Activated naive CD4-positive, alpha-beta T cell treated with anti-CD3 and anti-CD28 coated beads, Interleukin-2, amount 10 ng/mL, durations not matched to agents 7 days and 5 days (primary cell): ENCODE measurements at places on chromosomes 5 and 9.

GRCh38 chr5:121421646-121422045 lies 430.0 kb upstream of the FTMT start:
- no peak for DNase-seq
- H3K27me3 ChIP-seq, result no peaks in the 10 kb centered on the region
- no peaks in the 10 kb centered on the region for H3K36me3 ChIP-seq
- no peak overlapping the region for H3K4me3 ChIP-seq

- H3K4me1 ChIP-seq, result peaks cover 18% of the 10 kb centered on the region
- H3K4me3 ChIP-seq, result no peak overlapping the region
- DNase-seq, result no peak
- no peak overlapping the region for H3K27ac ChIP-seq
These were observed 4.3 kb upstream of the PITX1 start for GRCh38 chr5:135038205-135038812.

- no peak overlapping the region for H3K27ac ChIP-seq
- H3K27me3 ChIP-seq, result peaks cover 38% of the 10 kb centered on the region
- no peak for DNase-seq
These were observed 102.4 kb downstream of the ROR2 start for GRCh38 chr9:91847581-91848091.

DNA sequence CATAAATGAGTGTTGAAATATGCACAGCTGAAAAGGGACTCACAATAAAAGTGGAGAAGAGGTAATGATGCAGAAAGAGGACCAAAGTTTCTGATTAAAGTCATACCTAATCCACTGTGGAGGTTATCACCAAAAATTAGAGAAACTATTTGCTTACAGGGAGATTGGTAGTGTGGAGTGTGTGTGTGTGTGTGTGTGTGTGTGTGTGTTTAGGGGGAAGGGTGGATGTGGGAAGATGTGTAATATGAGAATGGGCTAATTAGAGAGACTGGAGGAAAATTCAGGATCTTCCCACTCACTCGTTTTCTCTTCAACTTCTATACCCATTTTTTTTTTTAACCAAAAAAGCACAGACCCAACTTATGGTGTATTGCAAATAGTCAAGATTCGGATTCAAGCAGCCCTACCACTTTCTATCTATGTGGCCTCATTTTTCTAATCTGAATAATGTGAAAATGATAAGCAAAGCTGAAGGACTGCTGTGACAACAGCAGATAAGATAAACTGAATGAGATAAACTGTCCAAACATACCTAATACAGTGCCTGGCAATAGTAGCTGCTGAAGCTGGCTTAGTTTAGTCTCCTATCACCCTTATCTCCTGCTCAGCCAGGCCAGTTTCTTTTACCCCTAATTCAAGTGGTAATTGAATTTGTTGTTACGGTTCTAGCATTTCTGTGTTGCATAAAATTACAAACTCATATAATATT lies 501.1 kb downstream of the KDM4C start:
- H3K27ac ChIP-seq, result no peak overlapping the region
- H3K27me3 ChIP-seq, result peaks cover 13% of the 10 kb centered on the region
- no peaks in the 10 kb centered on the region for H3K4me1 ChIP-seq
- no peaks in the 10 kb centered on the region for H3K36me3 ChIP-seq

- H3K27ac ChIP-seq, result no peak overlapping the region
- H3K4me3 ChIP-seq, result no peak overlapping the region
- no peaks in the 10 kb centered on the region for H3K36me3 ChIP-seq
- H3K4me1 ChIP-seq, result peaks cover 3% of the 10 kb centered on the region
- DNase-seq, result no peak
These were observed 10.5 kb upstream of the JMY start for GRCh38 chr5:79225441-79225840.

- no peak overlapping the region for H3K4me3 ChIP-seq
- H3K27ac ChIP-seq, result no peak overlapping the region
- DNase-seq, result no peak
- H3K4me1 ChIP-seq, result no peaks in the 10 kb centered on the region
- H3K36me3 ChIP-seq, result no peaks in the 10 kb centered on the region
- H3K27me3 ChIP-seq, result no peaks in the 10 kb centered on the region
These were observed 74.8 kb downstream of the ABCA1 start for GRCh38 chr9:104853159-104853558.

GRCh38 chr9:131194762-131195161 lies 69.4 kb downstream of the NUP214 start:
- H3K4me3 ChIP-seq, result no peak overlapping the region
- peaks cover 45% of the 10 kb centered on the region for H3K36me3 ChIP-seq
- no peak overlapping the region for H3K27ac ChIP-seq
- no peaks in the 10 kb centered on the region for H3K4me1 ChIP-seq

- no peak overlapping the region for H3K27ac ChIP-seq
- H3K4me3 ChIP-seq, result no peak overlapping the region
These were observed 254.6 kb downstream of the FSTL4 start for GRCh38 chr5:133357758-133358157.

- H3K27me3 ChIP-seq, result peaks cover 2% of the 10 kb centered on the region
- no peak overlapping the region for H3K4me3 ChIP-seq
- H3K27ac ChIP-seq, result no peak overlapping the region
- H3K4me1 ChIP-seq, result no peaks in the 10 kb centered on the region
- no peak for DNase-seq
These were observed 193.1 kb downstream of the PAX5 start for GRCh38 chr9:36840898-36841536.

DNA sequence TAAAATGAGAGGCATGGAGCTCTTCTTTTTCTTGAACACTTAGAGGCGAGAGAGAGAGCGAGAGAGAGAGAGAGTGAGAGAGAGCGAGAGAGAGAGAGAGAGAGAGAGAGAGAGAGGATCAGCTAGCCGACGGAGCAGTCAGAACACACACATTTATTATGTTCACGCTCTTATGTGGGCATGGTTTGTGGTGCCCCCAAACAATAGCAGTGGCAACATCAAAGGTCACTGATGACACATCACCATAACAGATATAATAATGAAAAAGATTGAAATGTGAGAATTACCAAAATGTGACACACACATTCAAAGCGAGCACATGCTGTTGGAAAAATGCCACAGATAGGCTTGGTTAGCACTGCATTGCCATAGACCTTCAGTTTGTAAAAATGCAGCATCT lies 116.1 kb downstream of the KDM4C start:
- H3K36me3 ChIP-seq, result peaks cover 32% of the 10 kb centered on the region
- H3K4me3 ChIP-seq, result no peak overlapping the region
- no peak overlapping the region for H3K27ac ChIP-seq
- no peak for DNase-seq

GRCh38 chr5:160289356-160289651 lies 23.1 kb downstream of the CCNJL start:
- no peaks in the 10 kb centered on the region for H3K36me3 ChIP-seq
- no peak for DNase-seq
- no peaks in the 10 kb centered on the region for H3K4me1 ChIP-seq
- no peak overlapping the region for H3K27ac ChIP-seq

DNA sequence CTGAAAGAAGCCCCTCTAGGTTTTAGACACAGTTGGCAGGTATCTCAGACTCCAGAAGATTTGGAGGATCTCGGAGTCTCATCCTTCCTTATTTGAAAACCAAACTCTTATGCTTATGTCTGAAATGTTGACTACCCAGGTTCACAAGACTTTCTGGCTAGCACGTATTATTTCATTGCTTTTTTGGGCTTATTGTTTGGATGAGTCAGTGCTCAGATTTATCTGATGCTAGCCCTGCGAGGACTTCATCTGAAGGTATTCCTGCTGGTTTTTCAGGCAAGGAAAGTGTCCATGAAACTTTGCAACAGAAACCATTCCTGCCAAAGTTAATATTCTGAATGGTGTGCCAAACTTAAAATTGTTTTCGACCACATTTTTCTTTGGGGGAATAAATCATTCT lies 8.5 kb downstream of the OSTF1 start:
- H3K4me1 ChIP-seq, result peaks cover 36% of the 10 kb centered on the region
- no peak overlapping the region for H3K4me3 ChIP-seq
- no peaks in the 10 kb centered on the region for H3K27me3 ChIP-seq
- peaks cover 37% of the 10 kb centered on the region for H3K36me3 ChIP-seq
- no peak overlapping the region for H3K27ac ChIP-seq
- DNase-seq, result no peak

- no peaks in the 10 kb centered on the region for H3K36me3 ChIP-seq
- DNase-seq, result no peak
- no peaks in the 10 kb centered on the region for H3K4me1 ChIP-seq
- H3K4me3 ChIP-seq, result no peak overlapping the region
These were observed 356.1 kb downstream of the SPOCK1 start for GRCh38 chr5:137142764-137143605.

DNA sequence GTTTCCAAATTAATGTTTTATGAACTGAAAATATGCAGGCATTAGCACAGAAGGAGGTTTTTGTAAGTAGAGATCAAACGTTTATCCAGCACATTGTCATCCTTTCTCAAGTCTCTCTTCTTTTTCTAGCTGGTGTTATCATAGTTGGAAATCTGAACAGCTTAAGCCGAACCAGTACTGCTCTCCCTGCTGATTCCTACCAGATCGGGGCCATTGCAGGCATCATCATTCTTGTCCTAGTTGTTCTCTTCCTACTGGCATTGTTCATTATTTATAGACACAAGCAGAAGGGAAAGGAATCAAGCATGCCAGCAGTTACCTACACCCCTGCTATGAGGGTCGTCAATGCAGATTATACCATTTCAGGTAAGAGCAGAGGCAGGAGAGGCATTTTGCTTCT lies 72.1 kb upstream of the PRRC1 start:
- H3K4me3 ChIP-seq, result no peak overlapping the region
- peaks cover 11% of the 10 kb centered on the region for H3K27me3 ChIP-seq
- no peaks in the 10 kb centered on the region for H3K36me3 ChIP-seq
- no peak overlapping the region for H3K27ac ChIP-seq

DNA sequence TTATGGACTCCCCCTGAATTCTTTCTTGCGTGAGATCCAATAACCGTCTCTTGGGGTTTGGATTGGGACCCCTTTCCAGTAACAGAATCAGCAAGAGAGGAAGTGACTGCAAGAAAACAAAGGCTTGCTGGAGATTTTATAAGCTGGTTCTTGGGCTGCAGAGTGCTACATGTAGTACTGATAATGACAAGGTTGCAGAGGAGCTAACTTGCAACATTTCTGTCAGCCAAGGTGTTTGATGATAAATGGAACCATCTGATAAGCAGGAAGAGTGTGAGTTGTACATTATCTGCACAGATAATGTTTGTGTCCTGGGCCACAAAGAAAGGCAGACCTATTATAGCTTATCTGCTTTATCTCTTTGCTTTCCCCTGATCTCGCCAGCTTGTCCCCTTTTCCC lies 37.1 kb downstream of the DNAJB5 start:
- no peaks in the 10 kb centered on the region for H3K27me3 ChIP-seq
- peaks cover 32% of the 10 kb centered on the region for H3K4me1 ChIP-seq
- no peak overlapping the region for H3K4me3 ChIP-seq

- no peaks in the 10 kb centered on the region for H3K36me3 ChIP-seq
- H3K27ac ChIP-seq, result no peak overlapping the region
- no peak overlapping the region for H3K4me3 ChIP-seq
- peaks cover 9% of the 10 kb centered on the region for H3K27me3 ChIP-seq
These were observed 109.1 kb upstream of the RPS23 start for GRCh38 chr5:82387001-82387818.

DNA sequence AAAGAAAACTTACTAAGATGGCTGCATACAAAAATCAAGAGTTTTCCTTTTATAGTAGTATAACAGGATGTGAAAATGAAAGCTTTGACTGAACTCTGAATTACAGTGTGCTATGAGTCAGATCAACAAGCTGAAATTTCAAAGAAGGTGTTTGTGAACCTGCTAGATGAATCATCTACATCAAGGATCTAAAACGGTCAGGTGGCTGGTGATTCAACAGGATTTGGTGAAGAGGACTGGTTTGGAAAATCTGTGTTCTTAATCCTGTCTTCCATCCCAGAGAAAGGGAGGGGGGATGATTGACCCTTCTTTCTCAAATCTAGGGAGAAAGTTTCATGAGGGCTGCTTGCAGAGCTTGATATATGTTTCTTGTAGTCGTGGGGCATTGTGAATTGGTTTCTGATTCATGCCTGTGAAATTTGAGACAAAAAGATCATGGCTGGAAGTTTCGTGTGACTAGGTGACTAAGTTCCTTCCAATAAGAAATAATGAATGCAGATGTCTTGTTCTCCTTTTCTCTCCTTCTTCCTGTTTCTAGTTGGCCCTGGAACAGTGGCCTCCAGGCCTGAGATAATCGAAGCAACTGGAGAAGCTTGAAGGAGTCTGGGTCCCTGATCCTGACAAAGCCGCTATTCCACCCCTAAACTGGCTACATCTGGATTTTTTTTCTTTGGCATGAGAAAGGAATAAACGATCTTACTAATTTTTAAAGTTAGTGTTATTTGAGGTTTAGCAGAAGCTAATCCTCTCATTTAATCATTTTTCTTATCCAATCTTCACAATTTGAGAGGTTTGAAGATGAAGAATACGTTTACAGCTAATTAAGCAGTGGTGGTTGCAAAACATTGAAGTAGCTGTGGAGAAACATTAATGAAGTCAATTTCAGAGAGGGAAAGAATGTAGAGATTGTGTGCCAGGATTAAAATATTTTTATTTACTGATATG lies 67.2 kb downstream of the MRPS30 start:
- no peaks in the 10 kb centered on the region for H3K27me3 ChIP-seq
- H3K36me3 ChIP-seq, result peaks cover 5% of the 10 kb centered on the region

DNA sequence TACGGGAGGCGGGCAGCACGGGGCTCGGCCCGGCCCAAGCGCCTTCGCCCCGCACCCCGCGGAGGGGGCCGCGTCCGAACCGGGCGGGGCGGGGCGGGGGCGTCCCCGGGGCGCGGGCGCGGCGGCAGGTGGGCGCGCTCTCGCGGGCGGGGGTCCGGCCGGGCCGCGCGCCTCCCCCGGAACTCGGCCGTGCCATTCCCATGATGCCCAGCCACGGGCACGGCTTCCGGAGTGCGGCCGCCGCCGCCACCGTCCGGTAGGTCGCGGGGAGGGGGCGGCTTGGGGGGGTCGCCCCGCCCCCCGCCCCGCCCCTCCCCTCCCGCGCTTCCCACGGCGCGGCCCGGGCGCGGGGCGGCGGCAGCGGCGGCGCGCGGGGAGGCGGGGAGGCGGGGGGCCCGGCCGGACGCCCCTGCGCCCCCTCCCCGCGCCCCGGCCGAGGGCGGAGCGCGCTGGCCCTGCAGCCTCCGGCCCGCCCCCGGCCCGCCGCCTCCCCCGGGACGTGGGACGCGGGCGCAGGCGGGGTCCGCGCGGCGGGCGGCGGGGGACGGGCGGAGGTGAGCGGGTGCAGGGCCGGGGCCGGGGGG lies at the start of gene PPP1R26:
Gene PPP1R26 (plus strand): TSS at position 314 of the 584 bp plus-strand sequence. CDS start 4,729 bp downstream, outside the sequence.
- no peak within 1 kb of the TSS for H3K27ac ChIP-seq
- H3K27me3 ChIP-seq, result peaks cover 78% of the 10 kb centered on the region
- peak within 1 kb of the TSS; percentile 67 for H3K4me3 ChIP-seq
- H3K36me3 ChIP-seq, result no peaks in the 10 kb centered on the region

- no peak overlapping the region for H3K27ac ChIP-seq
- H3K27me3 ChIP-seq, result no peaks in the 10 kb centered on the region
- no peaks in the 10 kb centered on the region for H3K4me1 ChIP-seq
- H3K4me3 ChIP-seq, result no peak overlapping the region
These were observed 76.7 kb downstream of the STRBP start for GRCh38 chr9:123191680-123192079.
